Brain microvascular endothelial cell (primary cell): ENCODE measurements at places on chromosomes 5 and 9.

- no peak for DNase-seq
Measured at GRCh38 chr5:73299665-73300336, 126.8 kb downstream of the TMEM174 start.

DNA sequence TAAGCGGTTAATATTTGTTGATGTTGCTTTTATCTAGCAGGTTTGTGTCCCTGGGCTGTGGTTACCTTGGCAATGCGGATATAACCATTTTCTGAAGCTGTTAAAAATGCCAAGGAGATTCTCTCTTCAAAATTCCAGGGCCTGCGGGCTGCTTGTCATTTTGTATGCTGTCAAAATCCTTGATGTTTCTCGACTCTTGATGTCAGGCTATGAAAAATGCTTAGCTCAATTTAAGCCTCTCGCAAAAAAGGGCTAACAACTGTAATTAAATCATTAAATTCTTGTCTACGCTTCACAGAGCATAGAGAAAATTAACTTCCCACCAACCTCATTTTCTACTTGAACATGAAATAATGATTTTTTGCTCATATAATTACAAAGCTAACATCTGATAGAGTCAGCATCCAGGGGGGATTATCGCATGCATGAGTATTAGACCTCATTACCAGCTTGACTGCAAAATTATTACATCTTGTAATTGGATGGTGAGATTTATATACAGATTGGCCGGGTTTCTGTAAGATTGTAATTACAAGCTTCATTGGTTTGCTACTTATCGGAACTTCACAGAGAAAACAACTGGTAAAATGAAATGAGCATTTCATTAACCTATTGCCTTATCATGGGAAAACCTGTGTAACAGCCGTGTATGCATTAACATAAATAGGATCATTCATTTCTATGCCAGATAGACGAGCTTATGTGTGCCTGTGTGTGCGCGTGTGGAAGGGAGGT, 83.1 kb upstream of the IRX1 start:
- no peak for DNase-seq

- DNase-seq, result no peak
Measured at GRCh38 chr9:13597427-13597826, 317.9 kb upstream of the MPDZ start.

DNA sequence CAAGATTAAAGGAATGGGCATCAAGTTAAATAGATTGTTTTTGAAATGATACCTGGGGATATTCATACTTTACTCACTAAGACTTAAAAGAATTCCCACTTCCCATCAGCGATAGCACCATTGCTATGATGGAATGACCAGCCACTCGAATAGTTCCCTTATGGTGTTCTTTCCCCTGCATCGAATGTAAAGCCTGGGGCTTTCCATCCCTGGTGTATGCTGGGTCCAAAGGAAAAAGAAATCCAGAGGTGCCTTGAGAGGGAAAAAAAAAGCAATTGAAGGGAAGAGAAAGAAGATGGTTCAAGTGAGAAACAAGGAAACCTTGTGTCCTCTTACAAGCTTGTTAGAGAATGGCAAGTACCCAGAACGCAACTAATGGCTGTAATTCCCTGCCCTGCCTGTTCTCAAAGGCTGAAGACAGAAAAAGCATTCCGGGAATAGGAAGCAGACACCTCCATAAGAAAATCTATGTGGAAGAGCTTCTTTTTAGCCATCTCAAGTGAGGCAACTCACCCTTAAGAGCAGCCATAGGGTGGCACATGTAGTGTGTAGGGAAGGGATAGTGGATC, 351.1 kb upstream of the DAB2 start:
- DNase-seq, result no peak
